ENCODE measurements at places on chromosomes 16 and 17. TPM values are rescaled to one million over a fixed set of nuclear protein-coding genes. Genes with fewer than 3 reads are reported as not detected.
A peak's percentile ranks its signal among the peaks of the same experiment; 100 is the strongest.

PFN1 gene
- 848 TPM for polyA plus RNA-seq

KRTAP4-4 gene
- not detected for polyA plus RNA-seq

ASGR1 gene
- polyA plus RNA-seq: 1.9 TPM

ITGAL gene
- polyA plus RNA-seq: 4.1 TPM

PLXDC1 gene
- 12.7 TPM for polyA plus RNA-seq

CDYL2 gene
- 3.0 TPM for polyA plus RNA-seq

DNA sequence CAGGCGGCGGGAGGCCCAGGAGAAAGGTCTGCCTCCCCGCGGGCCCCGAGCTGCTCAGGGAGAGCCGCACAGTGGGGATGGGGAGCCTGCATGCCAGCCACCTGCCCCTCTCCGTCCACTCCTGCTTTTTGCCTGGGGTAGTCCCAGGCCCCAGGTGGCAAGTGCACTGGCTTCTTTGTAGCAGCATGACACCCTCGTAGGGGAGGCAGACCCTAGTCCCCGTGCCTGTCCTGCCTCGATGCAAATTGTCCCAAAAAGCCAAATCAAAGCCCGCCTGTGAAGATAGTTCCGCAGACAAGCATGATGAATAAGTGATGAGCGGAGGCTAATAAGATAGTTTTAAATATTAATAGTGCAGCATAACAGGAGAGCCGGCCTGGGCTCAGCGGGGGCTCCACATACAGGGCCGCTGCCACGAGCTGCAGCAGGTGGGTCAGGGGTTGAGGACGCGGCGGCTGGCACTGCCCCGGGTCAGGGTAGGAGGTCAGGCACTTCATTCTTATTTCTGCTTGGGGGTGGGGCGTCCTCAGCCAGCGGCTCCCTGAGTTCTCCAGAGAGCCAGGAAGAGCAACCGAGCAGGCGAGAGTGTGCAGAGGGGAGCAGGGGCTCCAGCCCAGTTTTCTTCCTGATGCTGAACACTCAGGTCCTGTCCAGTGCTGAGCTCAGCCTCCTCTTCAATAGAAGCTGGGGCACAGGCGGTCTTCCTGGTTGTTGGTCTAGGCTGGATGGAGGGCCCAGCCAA is 26.8 kb downstream of the GINS2 start:
- peaks cover 28% of the 10 kb centered on the region for H3K36me3 ChIP-seq
- no peaks in the 10 kb centered on the region for H3K4me1 ChIP-seq
- H3K4me3 ChIP-seq: no peak overlapping the region
- H3K27ac ChIP-seq: no peak overlapping the region
- no peaks in the 10 kb centered on the region for H3K27me3 ChIP-seq
- DNase-seq: no peak

GRCh38 chr16:56354016-56354415 is 71.3 kb downstream of the AMFR start:
- no peaks in the 10 kb centered on the region for H3K36me3 ChIP-seq
- H3K27me3 ChIP-seq: no peaks in the 10 kb centered on the region
- no peaks in the 10 kb centered on the region for H3K4me1 ChIP-seq
- no peak overlapping the region for H3K4me3 ChIP-seq

DNA sequence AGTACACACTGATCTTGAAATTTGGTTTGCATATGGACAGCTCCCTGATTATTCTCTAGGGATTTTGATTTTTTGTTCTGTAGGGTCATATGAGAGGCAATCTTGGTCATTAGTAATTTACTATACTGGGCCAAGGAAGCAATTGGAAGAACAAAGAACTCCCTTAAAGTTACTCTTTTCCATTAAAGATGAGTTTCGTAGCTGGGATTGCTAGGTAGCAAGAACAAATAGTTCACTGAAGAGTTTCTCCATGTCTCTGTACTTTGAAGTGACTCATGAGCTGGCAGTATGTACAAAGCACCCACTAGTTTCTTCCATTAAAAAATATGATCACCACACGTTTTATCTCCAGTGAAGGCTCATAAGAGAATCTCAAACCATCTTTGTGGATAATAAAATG is 6.2 kb upstream of the BCAS3 start:
- H3K36me3 ChIP-seq: peaks cover 1% of the 10 kb centered on the region
- no peaks in the 10 kb centered on the region for H3K4me1 ChIP-seq

DNA sequence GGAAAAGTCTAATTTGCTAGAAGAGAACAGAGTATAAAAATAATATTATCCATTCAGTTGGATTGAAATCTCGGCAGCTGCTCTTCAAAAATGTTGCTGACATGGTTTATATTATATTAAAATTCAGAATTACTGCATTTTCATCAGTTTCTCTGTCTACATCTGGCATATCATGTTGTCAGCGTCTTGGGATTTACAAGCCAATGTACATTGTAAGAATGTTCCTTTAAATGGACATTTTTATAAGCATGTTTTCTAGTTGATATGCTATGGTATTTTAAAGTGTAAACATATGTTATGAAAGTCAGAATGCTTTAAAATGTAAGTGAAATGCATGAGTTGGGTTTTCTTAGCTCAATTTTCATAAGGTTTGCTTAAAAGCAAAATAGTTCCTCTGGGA is 528.1 kb upstream of the CDH8 start:
- no peaks in the 10 kb centered on the region for H3K4me1 ChIP-seq
- no peaks in the 10 kb centered on the region for H3K27me3 ChIP-seq
- no peak overlapping the region for H3K4me3 ChIP-seq
- no peaks in the 10 kb centered on the region for H3K36me3 ChIP-seq
- H3K27ac ChIP-seq: no peak overlapping the region

DNA sequence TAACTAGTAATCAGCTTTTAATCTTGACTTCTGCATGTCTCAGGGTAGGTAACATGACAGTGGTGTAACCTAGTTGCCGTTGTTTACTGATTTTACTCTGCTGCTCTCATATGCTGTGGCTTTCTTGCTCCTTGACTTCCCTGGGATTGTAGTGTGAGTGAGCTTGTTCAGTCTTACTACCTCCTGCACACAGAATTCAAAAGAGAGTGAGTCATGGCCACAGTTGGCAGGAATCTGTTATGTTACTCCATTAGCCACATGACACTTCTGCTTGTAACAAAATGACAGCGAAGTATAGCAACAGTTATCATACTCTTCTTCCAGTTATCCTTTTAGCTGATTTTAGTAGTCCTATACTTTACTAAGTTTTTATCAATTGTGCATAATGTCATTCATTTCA is 18.8 kb downstream of the TNRC6A start:
- H3K4me3 ChIP-seq: no peak overlapping the region
- no peak overlapping the region for H3K27ac ChIP-seq
- no peaks in the 10 kb centered on the region for H3K36me3 ChIP-seq
- DNase-seq: peak; percentile 15

DNA sequence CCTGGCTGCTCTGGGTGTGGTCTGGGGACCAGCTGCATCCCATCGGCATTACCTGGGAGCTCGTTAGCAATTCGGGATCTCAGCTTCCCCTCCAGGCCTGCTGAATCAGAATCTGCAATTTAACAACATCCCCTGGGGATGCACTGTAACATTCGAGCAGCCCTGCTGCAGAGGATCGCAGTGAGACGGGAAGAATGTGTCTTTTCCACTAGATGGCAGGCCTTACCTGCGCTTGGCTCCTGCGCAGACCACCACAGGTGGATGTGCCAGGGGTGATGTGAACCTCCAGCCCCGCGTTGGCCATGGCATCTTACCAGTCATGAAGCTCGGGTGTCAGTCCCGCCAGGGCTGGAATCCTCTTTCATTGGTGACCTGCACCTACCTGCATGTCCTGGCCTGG is 209.9 kb downstream of the PRKCB start:
- no peak overlapping the region for H3K27ac ChIP-seq
- H3K36me3 ChIP-seq: no peaks in the 10 kb centered on the region
- H3K4me3 ChIP-seq: no peak overlapping the region
- H3K27me3 ChIP-seq: no peaks in the 10 kb centered on the region
- DNase-seq: no peak
- no peaks in the 10 kb centered on the region for H3K4me1 ChIP-seq

- H3K27me3 ChIP-seq: no peaks in the 10 kb centered on the region
- H3K4me1 ChIP-seq: peaks cover 17% of the 10 kb centered on the region
- peaks cover 2% of the 10 kb centered on the region for H3K36me3 ChIP-seq
- H3K27ac ChIP-seq: no peak overlapping the region
Observed at GRCh38 chr16:75402821-75403475, 30.4 kb downstream of the CFDP1 start.

GRCh38 chr17:50278526-50279180 is 4.4 kb downstream of the TMEM92 start:
- H3K27ac ChIP-seq: peak overlapping the region; percentile 73
- peaks cover 4% of the 10 kb centered on the region for H3K36me3 ChIP-seq

GRCh38 chr17:68020409-68020756 is 15.2 kb upstream of the KPNA2 start:
- no peaks in the 10 kb centered on the region for H3K36me3 ChIP-seq
- peak overlapping the region; percentile 42 for H3K4me3 ChIP-seq
- DNase-seq: peak; percentile 74
- no peaks in the 10 kb centered on the region for H3K4me1 ChIP-seq
- no peaks in the 10 kb centered on the region for H3K27me3 ChIP-seq

Data from small intestine (tissue), 16 donors.